Nucleus accumbens (tissue), 56 donors: ENCODE measurements at places on chromosomes 11 and 22.
A peak's percentile ranks its signal among the peaks of the same experiment; 100 is the strongest.

- no peak for DNase-seq
These were observed 49.2 kb upstream of the EMID1 start for GRCh38 chr22:29156507-29156906.

DNA sequence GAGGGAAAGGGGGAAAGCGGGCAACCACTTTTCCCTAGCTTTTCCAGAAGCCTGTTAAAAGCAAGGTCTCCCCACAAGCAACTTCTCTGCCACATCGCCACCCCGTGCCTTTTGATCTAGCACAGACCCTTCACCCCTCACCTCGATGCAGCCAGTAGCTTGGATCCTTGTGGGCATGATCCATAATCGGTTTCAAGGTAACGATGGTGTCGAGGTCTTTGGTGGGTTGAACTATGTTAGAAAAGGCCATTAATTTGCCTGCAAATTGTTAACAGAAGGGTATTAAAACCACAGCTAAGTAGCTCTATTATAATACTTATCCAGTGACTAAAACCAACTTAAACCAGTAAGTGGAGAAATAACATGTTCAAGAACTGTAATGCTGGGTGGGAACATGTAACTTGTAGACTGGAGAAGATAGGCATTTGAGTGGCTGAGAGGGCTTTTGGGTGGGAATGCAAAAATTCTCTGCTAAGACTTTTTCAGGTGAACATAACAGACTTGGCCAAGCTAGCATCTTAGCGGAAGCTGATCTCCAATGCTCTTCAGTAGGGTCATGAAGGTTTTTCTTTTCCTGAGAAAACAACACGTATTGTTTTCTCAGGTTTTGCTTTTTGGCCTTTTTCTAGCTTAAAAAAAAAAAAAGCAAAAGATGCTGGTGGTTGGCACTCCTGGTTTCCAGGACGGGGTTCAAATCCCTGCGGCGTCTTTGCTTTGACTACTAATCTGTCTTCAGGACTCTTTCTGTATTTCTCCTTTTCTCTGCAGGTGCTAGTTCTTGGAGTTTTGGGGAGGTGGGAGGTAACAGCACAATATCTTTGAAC, 6.8 kb downstream of the MALAT1 start:
- DNase-seq = no peak

GRCh38 chr11:93842461-93842860, 8.0 kb downstream of the VSTM5 start:
- DNase-seq = no peak

- no peak for DNase-seq
These were observed 23.6 kb downstream of the DUSP8 start for GRCh38 chr11:1548221-1549070.

DNA sequence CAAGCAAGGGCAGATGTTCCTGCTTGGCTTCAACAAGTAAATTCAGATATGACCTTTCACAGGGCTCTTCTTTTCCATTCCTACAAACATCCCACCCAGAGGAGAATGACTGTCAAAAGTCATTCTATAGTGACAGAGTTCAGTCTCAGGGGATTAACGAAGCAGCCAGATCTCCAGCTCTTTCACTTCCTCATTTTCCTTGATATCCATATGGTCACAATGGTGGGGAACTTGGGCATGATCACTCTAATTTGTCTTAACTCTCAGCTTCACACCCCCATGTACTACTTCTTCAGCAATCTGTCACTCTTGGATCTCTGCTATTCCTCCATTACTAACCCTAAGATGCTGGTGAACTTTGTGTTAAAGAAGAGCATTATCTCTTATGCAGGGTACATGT, 15.0 kb upstream of the OR8B8 start:
- no peak for DNase-seq

DNA sequence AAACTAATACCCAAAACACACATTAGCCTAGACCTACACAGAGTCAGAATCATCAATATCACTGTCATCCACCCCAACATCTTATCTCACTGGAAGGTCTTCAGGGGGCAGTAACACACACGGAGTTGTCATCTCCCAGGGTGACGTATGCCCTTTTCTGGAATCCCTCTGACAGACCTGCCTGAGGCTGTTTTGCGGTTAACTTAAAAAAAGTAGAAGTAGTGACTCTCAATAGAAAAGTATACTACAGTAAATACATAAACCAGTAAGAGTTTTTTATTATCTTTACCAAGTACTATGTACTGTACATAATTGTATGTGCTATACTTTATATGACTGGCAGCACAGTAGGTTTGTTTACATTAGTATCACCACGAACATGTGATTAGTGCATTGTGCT, 80.5 kb downstream of the PGR start:
- no peak for DNase-seq

DNA sequence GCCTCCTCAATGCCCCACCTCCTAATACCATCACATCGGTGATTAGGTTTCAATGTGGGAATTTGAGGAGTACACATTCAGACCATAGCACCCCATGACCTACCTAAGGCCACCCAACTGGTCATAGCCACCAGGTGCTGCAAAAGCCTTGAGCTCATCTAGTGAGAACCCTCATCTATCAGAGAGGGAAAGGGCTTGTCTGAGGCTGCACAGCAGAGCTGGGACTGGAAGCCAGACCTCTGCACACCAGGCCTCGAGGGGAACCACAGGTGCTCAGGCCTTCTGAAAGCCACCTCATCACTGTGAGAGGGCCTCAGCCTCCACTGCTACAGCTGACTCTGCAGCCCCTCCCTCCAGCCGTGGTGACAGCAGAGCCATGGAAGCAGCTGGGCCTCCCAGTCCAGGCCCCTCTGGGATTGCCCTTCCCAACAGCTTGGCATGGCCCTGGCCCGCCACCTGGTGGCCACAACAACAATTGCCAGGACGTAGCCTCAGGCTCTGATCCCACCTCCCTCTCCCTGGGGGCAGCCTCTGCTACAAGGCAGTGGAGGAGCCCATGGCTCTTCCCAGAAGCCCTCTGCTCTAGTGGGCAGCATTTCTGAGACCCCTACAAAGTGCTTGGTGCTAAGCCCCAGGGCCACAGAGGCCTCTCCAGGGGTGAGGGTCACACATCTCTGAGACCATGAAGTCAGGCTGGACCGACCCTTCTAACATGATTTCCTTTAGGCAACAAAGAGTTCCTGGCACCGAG, 41.0 kb upstream of the PRDM11 start:
- no peak for DNase-seq

GRCh38 chr11:46200537-46201281, 76.8 kb upstream of the CREB3L1 start:
- no peak for DNase-seq

DNA sequence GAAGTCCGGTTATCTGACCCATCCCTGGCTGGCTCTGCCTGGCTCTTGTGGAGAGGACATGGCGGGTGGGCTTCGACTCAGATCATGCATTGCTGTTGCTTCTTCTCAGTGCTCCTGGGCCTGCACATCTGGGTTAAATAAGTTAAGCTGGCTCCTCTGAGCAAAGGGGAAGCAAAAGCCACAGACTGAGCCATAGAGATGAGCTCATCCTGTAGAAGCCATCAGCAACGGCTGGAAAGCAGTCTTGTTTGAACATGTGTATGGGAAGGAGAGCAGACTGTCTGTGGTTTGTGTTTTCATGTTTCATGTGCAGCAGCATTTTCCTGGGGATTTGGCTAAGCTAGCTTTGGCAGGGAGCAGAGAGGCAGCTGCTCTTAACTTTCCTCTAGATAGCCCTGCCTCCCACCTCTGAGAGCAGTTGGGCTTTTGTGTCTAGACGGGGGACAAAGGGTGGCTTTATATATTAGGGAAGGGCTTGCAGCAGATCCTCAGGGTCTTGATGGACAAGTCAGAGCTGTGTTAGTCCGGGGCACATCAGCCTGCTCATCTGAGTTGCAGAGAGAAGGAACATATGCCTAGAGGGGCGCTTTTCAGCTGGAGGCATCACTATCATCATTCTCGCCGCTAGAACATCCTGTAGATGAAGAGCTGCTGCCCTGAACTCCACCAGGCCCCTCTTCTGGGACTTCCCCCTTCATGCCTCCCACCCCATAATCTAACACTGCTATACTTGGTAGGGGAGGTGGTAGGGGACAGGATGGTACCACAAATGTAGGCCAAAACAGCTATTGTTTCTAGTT, 14.9 kb downstream of the DCPS start:
- no peak for DNase-seq

DNA sequence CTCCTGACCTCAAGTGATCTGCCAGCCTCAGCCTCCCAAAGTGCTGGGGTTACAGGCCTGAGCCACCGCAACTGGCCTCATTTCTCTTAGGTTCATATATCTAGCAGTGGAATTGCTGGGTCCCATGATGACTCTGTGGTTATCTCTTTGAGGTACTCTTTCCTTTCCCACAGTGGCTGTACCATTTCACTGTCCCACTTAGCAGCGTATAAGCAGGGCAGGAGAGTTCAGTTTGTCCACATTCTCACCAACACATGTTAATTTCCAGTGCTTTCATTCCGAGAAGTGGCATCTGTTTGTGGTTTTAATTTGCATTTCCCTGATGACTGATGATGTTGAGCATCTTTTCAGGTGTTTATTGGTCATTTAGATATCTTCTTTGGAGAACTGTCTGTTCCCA, 16.4 kb downstream of the PRR5 start:
- DNase-seq = no peak

GRCh38 chr11:121611242-121611641, 158.5 kb upstream of the SORL1-AS1 start:
- no peak for DNase-seq

GRCh38 chr11:123069908-123070821, 8.2 kb upstream of the HSPA8 start:
- no peak for DNase-seq

DNA sequence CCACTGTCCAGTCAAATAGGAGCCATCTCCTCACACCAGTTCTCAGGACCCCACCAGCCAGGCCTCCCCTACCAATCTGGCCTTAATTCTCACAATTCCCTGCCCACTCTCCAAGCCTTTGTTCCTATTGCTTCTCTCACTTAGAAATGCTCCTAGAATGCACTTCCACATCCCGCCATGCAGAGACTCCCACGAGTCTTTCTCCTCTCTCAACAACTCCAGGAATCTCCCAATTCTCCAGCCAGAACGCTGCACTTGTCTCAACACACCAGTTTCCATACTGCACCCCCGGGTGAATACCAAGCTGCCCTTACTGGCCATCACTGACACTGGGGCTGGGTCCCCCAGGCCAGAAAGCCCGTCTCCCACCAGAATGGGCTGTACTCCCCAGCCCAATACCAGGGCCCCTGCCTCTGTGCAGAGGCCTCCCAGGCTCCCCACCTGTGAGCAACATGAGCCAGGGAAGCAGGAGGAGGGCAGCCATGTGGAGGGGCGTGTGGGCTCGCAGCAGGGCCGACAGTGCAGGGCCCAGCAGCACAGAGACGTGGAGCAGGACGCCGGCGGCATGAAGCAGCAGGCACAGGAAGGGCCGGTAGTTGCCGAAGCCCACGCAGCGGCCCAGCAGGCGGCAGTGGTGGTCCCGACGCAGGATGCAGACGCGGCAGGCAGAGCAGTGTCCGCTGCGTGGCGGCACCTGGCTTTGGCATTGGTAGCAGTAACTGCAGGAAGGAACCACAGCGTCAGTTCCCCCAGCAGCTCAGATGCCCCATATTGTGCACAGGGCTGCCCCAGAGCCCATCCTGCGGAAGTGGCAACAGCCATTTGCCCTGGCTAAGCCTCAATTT, 2.4 kb downstream of the ZDHHC24 start:
- DNase-seq = no peak

DNA sequence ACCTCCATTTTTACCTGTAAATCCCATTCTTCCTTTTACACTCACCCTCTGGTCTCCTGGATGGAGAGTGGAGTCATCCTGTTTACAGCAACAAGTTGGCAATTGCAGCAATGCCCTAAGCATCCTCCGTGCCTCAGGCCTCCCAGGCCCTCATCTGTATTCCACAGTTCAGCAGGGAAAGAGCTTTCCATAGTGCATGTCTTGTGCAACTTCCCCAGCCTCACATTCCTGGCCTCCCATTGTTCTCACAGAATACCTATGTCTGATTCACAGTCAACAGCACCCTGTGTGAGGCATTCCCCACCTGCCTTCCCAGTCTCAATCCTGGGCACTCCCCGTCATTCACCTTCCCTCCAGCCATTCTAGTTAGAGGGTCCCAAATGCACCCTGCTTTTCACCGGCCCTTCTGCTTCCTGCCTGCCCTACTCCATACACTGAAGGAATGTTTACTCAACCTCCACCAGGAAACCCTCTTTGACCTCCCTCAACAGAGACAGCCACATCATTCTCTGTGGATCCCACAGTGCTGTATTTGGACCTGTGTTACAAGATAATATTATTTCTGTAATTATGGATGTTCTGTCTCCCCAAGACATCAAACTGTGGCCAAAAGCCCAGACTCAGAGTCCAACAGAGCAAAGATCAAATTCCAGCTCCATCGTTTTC, 405.7 kb downstream of the BUD13 start:
- DNase-seq = no peak

DNA sequence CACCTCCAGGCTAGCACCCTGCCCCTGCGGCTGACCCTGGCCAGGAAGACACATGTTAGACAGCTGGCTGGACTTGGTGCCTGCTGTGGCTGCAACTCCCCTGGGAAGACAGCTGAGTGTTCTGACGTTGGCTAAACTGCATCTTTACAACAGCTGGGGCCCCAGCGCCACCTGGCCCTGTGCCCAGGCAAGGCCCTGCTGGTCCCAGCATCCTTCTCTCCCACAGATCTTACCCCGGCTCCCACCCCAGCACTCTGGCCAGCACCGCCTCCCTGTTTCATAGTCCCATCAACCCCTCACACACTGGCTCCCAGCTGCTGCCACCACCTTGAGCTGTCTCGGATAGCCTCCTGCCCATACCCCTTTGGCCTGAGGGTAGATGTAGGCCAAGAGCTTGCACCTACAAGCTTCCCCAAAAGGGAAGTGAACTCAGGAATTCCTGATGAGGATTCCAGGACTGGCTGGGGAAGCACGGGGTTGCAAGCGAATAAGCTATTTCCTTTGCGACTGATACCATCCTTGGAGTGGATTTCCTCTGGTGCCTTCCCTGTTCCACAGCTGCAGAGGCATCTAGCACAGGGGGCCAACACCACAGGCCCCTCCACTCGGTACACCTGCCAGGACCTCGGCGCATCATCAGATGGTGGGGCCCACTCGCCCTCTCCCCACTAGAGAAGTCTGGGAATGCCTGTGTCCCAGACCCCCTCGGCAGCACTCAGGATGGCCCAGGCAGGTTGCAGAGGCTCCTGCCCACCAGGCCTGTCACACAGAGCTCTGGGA, 28.5 kb downstream of the RSPH14 start:
- peak; percentile 80 for DNase-seq

DNA sequence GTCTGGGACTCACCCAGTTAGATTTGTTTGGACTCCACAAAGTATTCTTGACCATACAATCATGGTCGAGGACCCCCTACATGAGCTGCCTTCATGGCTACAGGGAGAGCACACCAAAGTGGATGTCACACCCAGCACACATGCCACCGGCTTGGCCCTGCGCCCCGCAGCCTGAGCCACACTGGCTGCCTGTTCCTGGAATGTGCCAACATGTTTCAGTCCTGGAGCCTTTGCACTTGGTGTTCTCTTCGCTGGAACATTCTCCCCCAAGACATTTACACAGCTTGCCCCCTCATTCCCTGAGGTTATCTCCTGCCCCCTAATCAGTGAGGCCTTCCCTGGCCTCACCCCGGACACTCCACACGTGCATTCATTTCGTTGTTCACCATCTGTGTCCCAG, 46.0 kb downstream of the PPARA start:
- DNase-seq = no peak
